H1 (cell line): ENCODE measurements at places on chromosomes 1 and 21. TPM values are rescaled to one million over a fixed set of nuclear protein-coding genes. Genes with fewer than 3 reads are reported as not detected.

DNA sequence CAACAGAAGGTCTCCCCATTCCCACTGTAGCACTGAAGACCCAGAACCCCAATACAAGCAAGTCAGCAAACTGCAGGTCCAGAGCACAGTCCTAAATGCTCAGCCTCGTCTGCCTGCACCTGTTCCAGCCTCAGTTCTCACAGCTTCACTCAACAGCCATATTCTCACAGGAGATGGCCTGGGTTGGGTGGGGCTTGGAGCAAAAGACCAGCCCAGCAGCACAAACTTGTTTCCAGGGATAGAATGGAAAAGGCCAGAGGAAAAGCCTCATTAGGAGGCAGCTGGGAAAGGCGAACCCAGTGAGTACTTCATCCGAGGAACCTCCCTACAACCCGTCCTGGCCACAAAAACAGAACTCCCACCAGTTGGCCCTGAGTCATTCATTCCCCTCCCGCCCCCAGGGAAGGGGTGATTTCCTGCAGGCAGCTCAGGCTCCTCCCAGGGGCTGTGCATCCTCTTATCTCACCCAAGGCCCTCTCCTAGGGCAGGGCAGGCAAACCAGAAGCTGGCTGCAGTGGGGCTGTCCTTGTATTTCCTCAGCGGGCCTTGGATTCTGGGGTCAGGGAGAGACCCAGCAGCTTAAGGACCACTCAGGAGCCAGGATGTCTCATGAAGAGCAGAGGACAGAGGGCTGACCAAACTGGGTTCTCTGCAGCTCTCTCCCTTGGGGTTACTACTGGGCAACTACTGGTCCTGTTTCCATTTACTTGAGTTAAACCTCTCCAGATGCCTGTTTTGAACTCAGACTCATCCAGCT is 7.4 kb upstream of the MPL start:
- no peak for DNase-seq

GRCh38 chr1:165279882-165280281 is 76.6 kb downstream of the LMX1A start:
- no peak for DNase-seq

DNA sequence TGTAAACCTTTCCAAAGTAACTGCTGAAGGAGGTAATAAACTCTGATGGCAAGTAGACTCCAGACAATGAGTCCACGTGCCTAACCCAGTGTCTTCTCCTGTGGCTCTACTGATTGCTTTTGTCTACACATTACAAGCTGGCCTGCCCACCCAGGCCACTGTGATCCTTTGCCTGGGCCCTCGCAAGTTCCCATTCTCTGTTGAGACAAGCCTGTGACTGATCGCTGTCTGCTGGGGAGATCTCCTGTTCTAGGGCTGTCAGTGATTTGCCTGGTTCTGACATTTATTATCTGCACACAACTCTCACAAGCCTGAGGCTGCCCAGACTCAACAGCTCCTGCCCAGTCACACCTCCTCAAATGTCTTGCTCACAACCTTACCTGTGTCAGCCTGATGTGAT is 81.4 kb downstream of the CYYR1 start:
- DNase-seq, result no peak

DNA sequence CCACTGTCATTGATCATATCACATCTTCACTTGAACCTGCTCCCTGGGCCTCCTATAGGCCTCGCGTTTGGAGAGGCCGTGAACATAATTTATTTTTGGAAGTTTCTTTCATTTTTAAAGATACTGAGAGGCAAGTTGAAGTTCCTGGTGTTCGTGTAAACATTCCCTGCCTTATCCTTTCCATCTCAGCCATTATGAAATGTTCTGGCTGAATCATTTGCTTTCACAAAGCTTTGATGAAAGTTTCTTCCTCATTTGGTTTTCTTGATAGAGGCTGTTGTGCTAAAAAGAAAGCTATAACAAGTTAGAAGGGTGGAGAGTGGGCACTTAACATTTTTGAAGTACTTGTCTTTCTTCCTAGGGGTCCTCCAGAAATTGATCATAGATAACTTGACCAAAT is 15.5 kb downstream of the CAMTA1 start:
- no peak for DNase-seq

DNA sequence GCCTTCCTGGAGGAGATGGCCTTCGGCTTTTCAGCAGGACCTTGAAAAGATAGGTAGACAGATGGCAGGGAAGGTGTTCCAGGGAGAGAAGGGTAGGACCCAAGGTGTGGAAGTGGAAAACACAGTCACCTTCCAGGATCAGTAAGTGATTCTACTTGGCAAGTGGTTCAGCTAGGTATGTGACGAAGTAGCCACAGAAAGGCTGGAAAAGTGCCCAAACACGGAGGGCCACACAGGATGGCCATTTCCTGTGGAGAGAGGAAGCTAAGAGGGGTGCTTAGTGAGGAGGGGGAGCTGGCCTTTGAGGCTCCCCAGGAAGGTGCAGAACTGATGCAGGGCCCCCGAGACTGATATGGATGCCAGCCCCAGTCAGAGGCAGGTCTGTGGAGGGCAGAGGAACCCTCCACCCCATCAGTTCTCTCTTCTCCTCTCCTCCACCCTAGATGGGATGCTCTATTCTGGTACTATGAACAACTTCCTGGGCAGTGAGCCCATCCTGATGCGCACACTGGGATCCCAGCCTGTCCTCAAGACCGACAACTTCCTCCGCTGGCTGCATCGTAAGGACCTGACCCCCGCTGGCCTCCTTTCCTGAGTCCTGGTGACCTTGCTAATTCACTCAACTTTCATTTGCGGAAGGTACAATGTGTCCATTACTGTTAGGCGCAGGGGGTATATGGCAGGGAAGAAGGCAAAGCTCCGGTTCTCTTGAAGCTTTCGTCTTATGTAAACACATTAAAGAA is 6.8 kb downstream of the SEMA4A start:
- DNase-seq, result no peak

DNA sequence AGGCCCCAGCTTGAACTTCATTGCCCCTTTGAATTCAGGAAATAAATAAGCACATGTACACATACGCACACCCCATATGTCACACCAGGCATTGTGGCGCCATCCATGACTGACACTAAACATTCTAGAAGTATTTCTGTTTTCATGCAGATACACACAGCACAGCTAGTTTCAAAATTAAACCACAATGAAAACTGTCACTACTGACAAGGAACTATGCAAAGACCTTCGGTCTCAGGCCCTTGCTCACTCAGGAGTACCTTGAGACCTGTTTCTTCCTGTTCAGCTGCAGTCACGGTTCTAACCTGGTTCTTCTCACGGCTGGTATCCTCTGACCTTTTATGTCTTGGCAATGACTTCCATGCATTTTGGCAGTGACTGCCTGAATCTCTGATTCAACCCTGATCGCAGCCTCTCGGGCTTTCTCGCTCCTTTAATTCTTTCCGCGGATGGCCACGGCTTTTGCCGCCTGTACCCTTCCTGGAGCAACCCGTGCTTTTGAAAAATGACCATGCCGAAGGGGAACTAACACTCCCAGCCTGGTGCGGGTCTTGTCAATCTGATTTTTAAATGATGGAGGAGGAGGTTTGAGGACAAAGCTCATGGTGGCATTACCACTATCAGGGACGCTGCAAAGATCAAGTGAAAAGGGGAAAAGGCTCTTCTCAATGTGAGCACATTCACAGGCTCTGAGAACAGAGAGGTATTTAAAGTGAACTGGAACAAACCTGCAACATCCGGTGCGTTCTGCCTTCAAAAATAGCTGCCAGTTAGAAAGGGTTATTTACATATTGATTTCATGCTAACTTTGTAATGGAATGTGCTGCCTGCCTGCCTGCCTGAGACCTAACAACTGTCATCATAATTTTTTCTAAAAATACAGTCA is 384.6 kb downstream of the RRAGC start:
- no peak for DNase-seq

- no peak for DNase-seq
These were observed 6.9 kb upstream of the ADAR start for GRCh38 chr1:154614901-154615300.

DNA sequence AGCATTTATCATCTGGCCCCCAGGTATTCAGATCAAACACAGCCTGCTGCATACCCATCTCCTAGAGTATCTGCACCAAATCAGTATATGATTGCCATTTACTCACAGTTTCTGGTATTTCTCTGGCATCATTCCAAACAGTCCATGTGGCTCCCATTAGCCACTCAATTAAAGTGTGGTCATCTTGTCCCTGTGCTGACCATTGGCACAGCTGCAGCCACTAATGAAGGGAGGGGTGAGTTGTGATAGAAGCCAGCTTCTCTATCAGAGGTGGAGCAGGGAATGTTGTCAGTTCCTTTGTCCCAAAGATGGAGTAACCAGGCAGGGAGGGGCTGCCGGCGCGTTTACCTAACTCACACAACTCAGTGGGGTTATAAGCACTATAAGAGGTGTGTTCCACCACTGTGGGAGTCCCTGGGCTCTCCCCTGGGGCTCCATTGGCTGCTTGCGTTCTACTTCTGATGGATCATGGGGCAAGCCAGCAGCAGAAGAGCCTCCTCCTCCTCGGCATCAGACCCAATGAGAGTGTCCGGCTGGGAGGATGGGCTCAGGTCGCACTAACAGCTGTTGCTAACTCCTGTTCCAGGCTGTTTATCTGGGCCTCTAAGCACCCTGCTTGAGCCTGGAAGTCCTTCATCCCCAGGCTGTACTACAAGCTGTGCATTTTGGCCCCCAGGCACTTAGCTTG is 108.6 kb downstream of the GDAP2 start:
- no peak for DNase-seq

- no peak for DNase-seq
These were observed 7.6 kb upstream of the ERG start for GRCh38 chr21:38505654-38506523.

DNA sequence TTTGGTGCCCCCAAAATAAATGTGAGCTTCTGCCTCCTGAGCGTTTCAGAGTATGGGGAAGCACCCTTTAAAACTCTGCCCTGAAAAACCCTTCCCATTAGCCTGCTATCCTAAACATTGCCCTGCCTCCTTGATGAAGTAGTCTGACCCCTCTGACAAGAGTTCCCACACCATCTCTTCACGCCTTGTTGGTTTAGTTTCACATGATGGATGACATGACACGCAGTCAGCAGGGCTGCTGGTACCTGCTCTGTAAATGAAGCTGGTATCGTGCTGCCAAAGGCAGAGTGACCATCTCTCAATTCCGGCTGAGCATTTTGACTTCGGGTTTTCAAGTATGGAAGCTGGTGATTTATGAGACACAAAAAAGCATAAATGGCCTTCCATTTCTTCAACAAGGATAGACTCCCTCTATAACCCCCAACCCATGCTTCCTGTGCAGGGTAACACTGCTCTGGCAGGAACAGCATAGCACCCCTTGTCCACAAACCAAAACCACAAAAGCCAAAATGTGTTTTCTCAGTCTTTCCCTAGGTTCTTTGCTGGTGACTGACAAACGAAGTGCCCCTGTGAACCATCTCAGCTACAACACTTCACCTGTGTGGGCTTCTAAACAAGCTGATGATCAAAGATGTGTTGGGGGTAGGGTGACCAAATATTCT is 444.6 kb downstream of the NUF2 start:
- no peak for DNase-seq

GRCh38 chr1:29758781-29759499 is 522.6 kb downstream of the PTPRU start:
- no peak for DNase-seq

The LCE2D gene
- total RNA-seq, result not detected in 2 replicates
